ENCODE measurements at places on chromosomes 2 and 18.

GRCh38 chr2:655626-656025 lies 21.6 kb downstream of the TMEM18 start:
- DNase-seq = no peak

DNA sequence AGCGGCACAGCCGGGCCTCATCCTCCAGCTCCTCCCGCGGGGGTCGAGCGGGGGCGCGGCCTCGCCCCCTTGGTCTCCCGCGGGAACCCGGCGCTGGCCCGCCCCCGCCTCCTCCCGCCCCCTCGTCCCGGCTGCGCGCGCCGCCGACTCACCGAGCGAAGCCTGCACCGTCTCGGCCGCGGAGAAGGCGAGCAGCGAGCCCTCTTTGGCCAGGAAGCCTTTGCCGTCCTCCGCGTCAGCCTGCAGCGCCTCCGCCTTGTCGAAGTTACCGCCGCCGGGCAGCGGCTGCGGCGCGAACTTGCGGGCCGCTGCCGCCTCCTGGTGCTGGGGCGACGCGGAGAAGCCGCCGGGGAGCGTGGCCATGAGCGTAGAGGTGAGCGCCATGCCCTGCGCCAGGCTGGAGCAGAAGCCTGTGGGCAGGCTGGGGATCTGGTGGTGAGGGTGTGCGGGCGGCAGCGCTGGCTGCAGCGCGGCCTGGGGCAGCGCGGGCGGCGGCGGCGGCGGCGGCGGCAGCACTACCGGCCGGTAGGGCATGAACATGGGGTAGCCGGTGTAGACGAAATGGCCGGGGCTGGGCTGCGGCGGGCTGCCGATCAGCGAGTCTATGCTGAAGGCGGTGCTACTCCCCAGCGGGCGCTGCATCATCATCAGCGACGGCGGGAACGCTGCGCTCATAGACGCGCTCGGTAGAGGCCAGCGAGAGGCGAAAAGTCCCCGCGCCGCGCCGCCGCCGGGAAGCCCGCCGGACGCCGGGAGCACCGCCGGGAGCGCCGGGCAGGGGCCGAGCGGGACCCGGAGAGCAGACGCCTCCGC lies 683 bp downstream of the GBX2 start:
- DNase-seq = no peak

GRCh38 chr2:26900831-26901321 lies 52.9 kb downstream of the DPYSL5 start:
- DNase-seq = no peak

DNA sequence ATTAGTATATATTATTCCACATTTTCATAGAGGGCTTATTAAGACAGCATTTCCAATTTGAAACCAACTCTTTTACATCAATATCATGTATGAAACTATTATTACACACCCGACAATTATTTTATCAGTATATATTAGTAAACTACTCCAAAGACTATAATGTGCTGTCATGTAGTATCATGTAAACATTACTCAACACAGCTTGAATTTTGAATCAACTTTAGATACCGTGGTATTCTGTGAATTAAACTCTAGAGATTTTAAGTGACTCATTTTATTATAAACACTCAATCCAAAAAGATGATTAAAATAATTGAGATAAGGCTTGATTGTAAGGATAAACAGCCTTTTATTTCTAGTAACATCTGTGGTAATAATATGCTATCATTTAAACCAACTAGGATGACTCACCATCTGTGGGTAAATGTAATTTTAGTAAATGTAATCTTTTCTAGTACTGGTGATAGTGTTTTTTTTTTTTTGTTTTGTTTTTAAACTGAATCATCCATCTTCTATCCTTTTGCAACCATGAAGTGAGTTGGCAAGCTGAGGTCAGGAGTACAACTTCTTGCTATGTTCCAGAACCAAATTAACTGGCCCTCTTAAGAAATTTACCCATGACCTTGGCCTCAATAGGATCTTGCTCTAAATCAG lies 144.3 kb upstream of the SMAD7 start:
- DNase-seq = no peak

DNA sequence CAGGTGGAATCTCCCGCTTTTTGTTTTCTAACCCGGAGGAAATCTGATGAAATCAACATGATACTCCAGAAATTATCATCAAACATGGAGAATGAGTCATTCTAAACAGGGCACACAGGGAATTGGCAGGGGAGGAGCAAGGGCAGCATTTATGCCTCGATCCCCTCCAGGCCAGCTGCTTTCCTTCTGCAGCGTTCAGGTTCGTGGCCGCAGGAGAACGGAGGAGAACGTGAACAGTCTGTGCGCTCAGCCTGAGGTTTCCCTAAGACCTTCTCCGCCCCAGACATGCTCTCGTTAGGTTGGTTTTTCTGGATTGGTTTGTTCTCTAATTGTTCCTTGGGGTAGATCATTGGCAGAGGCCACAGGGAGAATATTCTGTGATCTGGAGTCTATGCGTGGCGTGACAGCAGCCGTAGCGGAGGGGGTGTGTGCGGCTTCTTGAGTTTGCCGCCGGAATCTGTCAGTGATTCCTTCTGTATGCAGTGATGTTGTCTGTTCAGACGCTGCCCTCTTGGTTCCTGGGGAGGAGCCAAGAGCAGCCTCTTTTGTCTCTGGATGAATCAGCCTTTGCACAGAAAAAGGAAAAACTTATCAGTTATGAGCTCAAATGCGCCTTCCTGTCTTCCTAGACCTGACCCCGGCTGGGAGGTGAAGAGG lies 75.9 kb downstream of the SH3BP4 start:
- DNase-seq = no peak

DNA sequence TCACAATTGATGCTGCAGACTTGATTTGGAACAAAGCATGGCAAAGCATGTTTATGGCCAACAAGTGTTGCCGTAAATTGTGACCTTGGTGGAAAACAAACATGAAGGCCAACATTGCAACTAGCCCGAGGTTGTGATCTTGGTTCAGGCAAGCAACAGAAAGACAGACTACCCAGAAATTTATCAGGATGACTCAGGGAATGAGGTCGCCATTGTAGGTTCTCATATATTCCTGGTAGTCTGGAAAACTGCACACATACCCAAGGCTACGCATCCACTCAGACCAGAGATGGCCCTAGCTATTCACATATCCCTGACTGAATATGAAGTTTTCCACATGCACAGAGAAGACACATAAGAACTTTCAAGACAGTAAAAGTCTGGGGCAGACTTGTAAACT lies 30.1 kb downstream of the CYP1B1 start:
- DNase-seq = no peak

DNA sequence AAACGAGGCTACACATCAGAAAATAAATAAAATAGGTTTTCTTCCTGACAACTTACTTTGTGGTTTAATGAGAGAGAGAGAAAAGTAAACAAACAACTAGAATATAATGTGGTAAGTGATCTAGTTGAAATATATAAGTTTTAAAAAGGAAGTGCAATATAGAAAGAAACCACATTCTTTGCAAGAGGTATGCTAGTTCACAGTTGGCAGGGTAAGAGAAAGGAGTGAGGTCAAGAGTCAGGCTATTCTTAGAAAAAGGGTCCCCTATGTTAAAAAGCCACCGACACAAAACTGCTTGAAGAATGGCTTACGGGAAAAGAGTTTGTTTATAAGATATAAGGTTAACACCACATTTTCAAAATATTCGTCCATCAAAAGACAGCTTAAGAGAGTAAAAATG lies 462.1 kb downstream of the ERBB4 start:
- DNase-seq = no peak

GRCh38 chr18:9049495-9049809 lies 53.0 kb upstream of the NDUFV2 start:
- DNase-seq = no peak

- DNase-seq = no peak
Measured at GRCh38 chr2:209741953-209742352, 29.7 kb upstream of the UNC80 start.

DNA sequence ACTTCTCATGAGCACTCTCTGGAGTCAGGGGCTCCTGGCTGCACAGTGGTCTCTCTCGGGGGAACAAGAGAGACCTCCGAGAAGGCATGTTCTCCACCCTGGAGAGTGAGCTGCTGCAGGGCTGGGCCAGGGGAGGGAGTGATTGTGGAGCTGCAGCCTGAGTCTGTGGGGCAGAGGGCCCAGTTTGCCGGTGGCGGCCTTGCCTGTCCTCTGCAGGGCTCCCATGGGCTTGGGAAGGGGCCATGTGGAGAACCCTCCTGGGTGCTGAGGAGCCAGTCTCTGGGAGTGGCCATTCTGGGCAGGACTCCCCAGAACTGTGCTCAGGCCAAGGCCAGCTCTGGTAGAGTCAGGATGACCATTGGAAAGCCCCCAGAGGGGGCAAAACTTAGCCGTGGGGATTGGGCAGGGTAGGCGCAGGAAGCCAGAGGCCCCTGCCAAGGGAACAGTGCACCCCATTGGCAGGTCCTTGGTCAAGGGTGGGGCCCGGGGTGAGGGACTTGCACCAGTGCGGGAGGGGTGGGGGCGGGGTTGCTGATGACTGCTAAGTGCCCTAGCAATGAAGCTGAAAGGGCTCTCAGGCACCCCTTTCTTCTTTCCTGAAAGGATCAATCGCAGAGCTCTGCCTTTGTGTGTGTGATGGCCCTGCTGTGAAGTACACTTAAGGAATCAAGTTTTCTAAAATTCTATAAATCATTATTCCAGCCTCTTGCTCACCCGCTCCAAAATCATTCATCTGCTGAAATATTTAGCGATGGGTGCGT lies 69.7 kb upstream of the BOD1L2 start:
- no peak for DNase-seq

DNA sequence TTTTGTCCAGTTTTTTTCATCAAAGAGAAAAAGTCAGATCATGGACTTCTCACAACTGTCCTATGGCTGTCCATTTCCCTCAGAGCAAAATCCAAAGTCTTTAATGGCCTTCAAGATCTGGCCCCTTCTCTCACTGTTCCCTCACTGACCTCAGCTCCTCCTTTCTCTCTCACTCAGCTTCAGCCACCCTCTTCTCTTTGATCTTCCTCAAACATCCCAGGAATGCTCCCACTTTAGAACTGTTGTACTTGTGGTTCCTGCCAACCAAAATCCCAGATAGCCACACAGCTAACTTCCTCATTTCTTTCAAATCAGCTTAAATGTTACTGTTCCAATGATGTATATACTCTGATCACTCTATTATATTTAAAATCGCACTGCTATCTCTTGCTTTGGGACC lies 82.9 kb downstream of the NUP35 start:
- no peak for DNase-seq

- no peak for DNase-seq
Measured at GRCh38 chr2:199303728-199304177, 154.0 kb downstream of the SATB2 start.

GRCh38 chr2:121796239-121796638 lies 40.8 kb downstream of the TSN start:
- DNase-seq = no peak

GRCh38 chr2:189318761-189319160 lies 122.5 kb upstream of the WDR75 start:
- DNase-seq = no peak

GRCh38 chr18:50654658-50655550 lies 95.0 kb downstream of the MAPK4 start:
- DNase-seq = no peak

DNA sequence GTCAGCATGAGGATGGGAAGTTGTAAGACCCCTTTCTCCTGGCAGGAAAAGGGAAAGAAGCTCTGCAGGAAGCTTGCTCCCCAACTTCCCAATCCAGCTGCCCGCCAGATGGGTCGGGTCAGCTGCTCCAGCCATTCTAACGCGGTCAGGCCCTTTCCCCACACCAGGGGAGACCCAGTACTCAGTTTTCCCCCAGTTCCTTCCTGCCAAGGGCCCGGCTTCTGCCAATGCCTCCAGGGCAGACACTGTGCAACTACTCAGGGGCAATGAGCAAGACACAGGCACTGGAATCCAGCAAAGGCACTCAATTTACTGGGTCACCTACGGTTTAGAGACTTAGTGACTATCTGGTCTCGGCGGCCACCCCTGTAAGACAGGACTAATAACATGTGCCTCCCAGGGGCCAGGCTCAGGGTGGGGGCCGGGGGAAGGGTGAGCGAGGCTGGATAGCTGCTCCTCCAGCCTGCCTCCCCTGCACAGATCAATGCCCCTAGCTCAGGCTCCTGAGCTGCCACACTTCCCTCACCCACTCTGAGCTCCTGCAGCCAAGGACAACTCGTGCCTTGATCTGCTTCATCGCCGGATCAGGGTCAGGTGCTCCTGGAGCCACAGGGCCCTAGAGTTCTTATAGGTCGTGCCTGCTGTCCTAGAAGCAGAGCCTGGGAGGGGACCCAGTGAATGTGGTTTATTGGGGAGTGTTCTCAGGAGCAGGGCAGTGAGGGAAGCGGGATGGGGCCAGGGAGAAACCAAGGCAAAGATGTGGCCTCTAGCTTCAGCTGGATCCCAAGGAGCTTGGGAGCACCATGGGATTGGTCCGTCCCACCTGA lies 171.1 kb downstream of the ZFP36L2 start:
- no peak for DNase-seq

DNA sequence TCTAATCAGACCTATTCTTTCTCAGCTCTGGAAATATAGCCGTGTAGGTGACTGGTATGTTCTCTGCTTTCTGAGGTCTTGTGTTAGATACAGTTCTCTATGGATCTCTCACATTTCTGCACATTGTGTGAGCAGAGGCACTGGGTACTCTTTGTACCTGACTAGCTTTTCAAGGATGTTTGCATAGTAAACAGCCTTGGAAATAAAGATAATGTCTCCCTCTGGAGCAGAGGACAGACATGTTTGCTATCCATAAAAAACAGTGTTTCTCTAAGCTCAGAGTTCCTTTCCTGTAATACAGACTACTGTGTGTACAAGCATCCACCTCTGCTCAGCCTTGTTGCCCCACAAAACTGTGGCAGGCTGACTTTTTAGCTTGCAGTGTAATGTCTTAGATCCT lies 279.2 kb downstream of the CTNNA2 start:
- no peak for DNase-seq

DNA sequence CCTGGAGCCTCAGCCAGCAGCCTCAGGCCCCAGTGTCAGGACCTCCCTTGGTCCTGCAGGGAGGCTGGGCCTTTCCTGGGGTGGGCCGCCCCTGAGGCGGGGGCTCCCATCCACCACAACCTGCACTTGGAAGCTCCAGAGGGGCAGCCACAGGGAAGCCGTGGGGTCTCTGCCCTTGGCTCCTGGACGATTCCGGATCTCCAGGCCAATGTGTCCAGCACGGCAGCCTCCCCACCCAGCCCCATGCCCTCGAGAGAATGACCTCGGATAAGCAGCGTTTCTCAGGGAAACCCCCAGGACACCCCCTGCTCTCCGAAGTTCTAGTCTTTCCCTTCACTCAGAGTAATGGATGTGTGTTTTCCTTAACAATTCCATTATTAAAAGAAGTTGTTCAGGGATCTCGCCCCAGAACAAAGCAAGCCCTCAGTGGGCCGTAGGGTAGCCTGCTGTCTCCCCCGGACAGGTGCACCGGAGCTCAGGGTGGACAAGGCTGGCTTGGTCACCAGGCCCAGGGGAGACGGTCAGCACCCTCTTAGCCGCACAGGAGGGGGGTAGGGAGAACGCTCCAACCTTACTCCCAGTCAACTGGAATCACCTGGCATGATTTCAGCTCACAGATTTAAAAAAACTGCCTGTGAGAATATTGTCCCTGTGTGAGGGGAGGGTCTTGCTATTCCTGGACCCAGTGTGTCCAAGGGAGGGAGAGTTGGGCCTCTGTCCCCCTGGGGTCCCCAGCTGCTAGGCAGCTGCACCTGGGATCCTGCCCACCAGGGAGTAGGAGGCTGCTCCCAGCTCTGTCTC lies 72.2 kb upstream of the OTOS start:
- no peak for DNase-seq
